ENCODE measurements at places on chromosomes 5 and 9.

DNA sequence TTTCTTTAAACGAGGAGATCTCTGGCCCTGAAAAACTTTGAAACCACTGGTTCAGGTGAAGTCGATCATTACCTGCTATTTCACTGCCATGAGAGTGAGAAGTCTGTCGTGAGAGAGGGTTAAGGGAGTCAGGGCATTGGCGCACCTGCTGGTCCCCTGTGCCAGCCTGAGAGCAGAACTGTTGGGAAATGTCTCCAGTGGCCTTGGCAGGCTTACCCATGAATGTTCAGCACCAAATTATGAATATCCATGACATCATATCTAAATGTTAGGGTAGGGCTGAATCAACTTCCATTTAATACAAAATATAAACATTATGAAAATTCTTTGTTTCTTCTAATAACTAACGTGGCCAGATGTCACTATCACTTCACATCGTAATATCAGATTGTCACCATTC, 379.3 kb downstream of the KDM4C start:
- DNase-seq: no peak

DNA sequence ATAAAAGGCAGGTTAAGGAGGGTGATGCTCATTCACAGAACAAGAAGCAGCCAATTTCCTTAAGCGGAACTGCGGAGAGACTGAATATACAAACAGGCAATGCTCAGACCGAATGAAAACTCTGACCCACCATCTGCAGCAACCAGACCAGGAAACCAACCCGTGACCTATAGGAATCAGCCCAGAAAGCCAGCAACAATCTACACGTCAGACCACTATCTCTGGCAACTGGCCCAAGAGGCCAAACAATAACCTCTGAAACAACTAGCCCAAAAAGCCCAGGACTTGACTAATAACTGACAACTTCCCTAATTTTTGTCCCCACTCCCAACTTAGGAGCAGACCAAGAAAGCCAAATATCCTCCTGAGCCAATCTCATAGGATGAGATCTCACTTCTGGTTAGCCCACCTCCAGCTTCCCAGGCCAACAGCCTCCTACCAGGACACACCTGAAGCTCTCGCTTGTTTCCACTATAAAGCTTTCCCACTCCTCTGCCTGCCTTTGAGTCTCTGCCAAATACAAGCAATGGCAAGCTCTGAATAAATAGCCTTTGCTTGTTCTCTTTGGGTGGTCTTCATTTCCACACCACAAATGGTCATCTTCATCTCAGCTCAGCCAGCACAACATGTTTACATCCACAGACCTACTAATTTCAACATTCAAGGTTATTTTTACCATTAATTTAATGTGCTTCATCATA, 168.5 kb downstream of the HSD17B3 start:
- no peak for DNase-seq

DNA sequence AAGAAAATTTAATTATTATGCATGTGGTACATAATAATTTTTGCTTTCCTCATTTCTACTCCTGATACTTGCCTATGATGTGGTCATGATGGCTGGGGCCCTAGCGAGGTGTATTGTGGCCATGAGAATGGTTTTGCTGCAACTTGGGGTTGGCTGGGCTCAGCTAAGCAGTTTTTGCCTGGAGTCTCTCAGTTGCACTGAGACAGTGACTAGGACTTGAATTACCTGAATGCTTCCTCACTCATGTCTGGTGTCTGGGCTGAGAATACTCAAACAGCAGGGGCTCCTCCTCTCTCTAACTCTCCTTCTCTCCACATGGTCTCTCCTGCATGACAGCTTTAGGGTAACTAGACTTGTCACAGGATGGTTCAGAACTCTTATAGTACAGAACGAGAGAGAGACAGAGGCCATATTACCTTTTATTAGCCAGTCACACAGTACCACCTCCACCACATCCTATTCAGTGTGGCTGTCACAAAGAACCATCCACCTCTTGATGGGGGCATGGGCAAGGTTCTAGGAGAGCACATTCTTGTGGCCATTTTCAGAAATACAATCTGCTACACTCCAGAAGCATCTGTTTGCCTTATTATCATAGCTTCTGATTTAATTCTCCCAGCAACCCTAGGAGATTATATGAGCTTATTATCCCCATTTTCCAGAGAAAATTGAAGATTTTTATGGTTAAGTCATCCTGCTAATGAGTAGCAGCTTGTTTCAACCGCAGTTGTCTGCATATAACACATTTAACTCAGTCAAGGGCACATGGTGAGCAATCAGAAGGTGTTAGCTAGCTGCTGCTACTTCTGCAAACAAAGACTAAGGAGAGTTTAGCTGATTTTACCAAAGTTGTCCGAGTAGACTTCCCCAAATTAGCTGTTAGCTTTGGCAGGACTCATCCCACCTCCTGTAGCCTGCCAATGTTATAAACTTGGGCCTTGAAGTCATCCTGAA, 245.1 kb downstream of the DOCK8 start:
- no peak for DNase-seq

DNA sequence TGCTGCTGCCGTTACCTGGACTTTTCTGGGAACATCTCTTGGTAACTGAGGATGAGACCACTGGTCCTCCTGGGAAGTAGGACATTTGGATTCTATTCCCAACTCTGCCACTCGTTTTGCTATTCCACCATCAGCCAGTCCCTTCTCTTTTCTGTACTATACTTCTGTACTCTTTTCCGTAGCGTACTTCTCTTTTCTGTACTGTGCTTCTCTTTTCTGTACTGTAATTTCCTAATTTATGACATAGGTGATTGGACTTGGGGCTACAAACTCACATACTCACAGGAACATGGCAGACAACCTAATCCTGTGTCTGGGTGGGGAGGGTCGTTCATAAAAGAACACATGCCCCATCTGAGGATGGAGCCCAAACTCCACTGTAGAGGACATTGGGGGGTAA, 335.3 kb upstream of the PANK3 start:
- DNase-seq: no peak

GRCh38 chr9:123291736-123292135, 23.4 kb upstream of the STRBP start:
- no peak for DNase-seq

GRCh38 chr5:45687701-45688100, 8.5 kb downstream of the HCN1 start:
- DNase-seq: no peak

GRCh38 chr9:125820100-125820804, 73.1 kb downstream of the PBX3 start:
- DNase-seq: no peak

GRCh38 chr5:72441862-72442540, 65.2 kb downstream of the ZNF366 start:
- no peak for DNase-seq

GRCh38 chr5:143562935-143563334, 159.4 kb upstream of the NR3C1 start:
- no peak for DNase-seq

GRCh38 chr9:123796618-123797484, 133.1 kb downstream of the DENND1A start:
- DNase-seq: peak; percentile 32

- DNase-seq: no peak
These were observed 507 bp upstream of the GPSM1 start for GRCh38 chr9:136326761-136327303.

GRCh38 chr5:89302102-89302891, 419.3 kb upstream of the MEF2C start:
- DNase-seq: no peak

GRCh38 chr5:142922223-142922952, 152.2 kb downstream of the ARHGAP26 start:
- DNase-seq: no peak

- no peak for DNase-seq
These were observed 379.5 kb upstream of the EDIL3 start for GRCh38 chr5:84764227-84764626.

GRCh38 chr9:114779352-114779845, 26.4 kb downstream of the TNFSF15 start:
- DNase-seq: peak; percentile 95

Measured in retinal pigment epithelial cell (primary cell).